ENCODE measurements at places on chromosomes 4 and X.

DNA sequence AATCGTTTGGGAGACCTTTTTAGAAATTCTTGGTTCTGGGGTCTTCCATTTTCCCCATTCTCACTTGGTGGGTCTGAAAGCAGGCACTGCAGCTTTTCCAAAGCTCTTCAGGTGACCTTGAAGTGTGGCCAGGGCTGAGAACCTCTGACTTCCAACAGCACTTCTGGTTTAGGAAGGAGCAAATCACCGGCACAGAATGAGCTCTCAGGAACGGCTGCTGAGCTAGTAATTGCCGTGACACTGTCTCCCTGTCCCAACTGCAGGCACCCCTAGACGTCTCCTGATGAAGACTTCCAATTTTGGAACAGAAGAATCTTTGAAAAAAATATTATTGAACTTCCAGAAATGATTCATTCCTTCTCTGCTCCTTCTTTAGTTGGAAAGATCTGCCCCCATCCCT, 31.3 kb downstream of the CD38 start:
- no peak overlapping the region for H3K4me3 ChIP-seq

GRCh38 chr4:30867427-30867826, 147.3 kb downstream of the PCDH7 start:
- DNase-seq: no peak
- no peak overlapping the region for H3K27ac ChIP-seq
- H3K36me3 ChIP-seq: no peaks in the 10 kb centered on the region

- peaks cover 33% of the 10 kb centered on the region for H3K4me1 ChIP-seq
- H3K36me3 ChIP-seq: no peaks in the 10 kb centered on the region
- DNase-seq: no peak
- H3K27me3 ChIP-seq: no peaks in the 10 kb centered on the region
- H3K4me3 ChIP-seq: no peak overlapping the region
These were observed 1.4 kb downstream of the PAQR3 start for GRCh38 chr4:78937837-78938236.

DNA sequence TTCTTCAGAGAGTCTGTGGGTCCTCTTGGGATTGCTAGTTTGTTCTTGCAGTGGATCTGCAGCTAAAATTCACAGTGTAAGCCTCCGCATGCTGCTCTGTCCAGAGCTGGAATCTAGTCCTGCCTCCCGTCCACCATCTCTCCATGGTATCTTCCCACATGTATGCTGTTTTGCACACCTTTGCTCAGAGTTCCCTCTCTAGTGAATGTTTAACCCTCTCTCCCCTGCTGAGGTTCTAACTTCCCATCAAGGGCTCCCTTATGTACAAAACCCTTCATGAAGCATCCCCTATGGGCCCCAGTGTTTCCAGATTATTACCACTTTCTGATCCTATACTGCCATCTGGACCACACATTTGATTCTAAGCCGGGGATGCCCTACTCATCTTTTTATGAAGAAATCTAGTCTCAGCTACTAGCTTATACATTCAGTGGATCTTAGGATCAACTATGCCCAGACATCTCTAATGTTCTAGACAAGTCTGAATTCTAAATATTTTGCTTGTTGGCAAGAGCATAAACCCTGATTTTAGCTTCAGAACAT, 157.3 kb downstream of the CPEB2 start:
- no peak overlapping the region for H3K4me3 ChIP-seq
- H3K36me3 ChIP-seq: no peaks in the 10 kb centered on the region
- H3K27ac ChIP-seq: no peak overlapping the region

DNA sequence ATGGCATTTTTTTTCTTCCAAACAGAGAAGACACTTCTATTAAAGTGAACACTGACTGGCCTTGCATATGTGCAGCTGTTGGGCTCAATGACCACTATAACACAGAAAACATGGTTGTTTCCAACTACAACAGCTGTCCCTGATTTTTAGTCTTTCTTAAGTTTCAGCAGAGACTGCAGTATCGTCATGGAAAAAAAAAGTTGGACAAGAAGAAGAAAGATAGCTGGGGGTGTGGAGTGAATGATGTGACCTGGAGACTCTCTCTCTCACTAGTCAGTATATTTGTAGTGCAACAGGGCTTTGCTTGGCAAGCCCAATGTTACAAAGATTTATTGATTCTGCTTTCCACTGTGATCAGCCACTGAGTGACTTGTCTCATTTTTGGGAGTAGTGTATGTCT, 29.5 kb upstream of the C4orf54 start:
- no peaks in the 10 kb centered on the region for H3K27me3 ChIP-seq
- H3K4me3 ChIP-seq: no peak overlapping the region
- H3K36me3 ChIP-seq: no peaks in the 10 kb centered on the region
- DNase-seq: no peak
- no peak overlapping the region for H3K27ac ChIP-seq

DNA sequence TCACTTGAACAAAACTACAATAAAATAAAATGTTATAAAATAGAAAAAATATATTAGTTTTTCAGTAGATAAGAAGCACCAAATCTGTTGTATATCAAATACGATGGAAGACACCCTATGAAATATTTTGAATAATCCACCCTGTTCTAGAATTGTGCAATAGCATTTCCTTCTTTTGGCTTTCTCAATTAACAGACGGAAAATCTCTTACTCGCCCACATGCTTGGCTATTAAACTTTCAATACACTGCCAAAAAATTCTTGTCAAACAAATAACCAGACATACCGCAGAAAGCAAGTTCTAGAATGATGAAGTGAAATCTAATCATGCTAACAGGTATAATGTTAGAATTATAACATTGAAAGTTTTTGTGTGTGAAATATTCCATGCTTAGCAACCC, 671.6 kb upstream of the SLIT2 start:
- DNase-seq: no peak
- H3K27me3 ChIP-seq: no peaks in the 10 kb centered on the region
- H3K4me1 ChIP-seq: peaks cover 9% of the 10 kb centered on the region
- H3K27ac ChIP-seq: no peak overlapping the region
- no peak overlapping the region for H3K4me3 ChIP-seq
- no peaks in the 10 kb centered on the region for H3K36me3 ChIP-seq

GRCh38 chr4:161343569-161343950, 820.2 kb downstream of the FSTL5 start:
- no peaks in the 10 kb centered on the region for H3K36me3 ChIP-seq
- no peak for DNase-seq
- no peaks in the 10 kb centered on the region for H3K4me1 ChIP-seq
- no peak overlapping the region for H3K4me3 ChIP-seq
- no peaks in the 10 kb centered on the region for H3K27me3 ChIP-seq

Measured in vagina (tissue), 2 donors.